ENCODE measurements at places on chromosomes 5 and 9.

DNA sequence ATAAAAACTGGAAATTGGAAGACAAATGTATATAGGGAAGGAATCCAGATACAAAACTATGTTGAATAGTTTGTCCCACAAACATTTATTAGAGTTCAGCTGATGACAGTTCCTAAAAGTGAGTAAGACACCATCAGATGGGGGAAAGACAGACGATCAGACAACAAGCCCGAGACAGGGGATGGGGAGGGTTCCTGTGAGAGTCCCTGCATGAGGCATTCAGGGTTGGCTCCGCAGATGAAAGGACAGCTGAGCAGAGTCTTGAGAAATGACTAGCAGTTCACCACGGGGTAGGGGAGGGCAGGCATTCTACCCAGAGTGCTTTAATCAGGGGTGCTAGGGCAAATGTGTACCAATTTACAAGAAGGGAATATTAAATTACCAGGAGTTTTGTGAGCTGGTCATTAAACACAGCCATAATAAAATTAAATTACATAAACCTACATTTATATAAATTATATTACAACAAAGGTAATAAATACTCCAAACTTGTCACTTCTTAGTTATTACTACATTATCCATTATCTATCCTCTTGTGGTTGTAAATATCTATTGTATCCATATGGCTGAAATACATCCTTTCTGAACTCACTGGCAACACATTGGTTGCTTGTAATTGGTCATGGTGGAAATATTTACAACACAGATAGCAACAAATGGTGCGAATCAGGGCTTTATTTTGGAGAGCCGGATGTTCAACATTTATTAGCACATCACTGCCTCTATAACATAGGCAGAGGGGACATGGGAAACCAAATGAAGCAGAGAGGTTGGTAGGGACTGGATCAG, 27.8 kb downstream of the TNFSF15 start:
- DNase-seq: no peak

DNA sequence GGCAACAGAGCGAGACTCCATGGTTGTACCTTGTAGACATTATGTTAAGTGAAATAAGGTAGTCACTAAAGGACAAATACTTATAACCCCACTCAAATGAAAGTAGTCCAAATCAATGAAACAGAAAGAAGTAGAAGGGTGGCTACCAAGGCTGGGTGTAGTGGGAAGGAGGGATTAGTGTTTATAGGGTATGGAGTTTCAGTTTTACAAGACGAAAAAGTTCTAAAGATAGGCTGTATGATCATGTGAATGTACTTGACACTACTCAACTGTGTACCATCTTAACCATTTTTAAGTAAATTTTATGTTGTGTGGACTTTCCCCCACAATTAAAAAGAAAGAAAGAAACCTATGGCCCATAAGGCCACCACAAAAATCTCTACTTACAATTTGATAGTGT, 32.2 kb downstream of the ALDH7A1 start:
- DNase-seq: no peak

GRCh38 chr9:36093384-36093783, 43.1 kb upstream of the GLIPR2 start:
- DNase-seq: no peak

- DNase-seq: no peak
These were observed 27.7 kb downstream of the NR2F1 start for GRCh38 chr5:93610581-93611272.

GRCh38 chr9:127686461-127687393, 20.1 kb upstream of the CFAP157 start:
- DNase-seq: no peak

DNA sequence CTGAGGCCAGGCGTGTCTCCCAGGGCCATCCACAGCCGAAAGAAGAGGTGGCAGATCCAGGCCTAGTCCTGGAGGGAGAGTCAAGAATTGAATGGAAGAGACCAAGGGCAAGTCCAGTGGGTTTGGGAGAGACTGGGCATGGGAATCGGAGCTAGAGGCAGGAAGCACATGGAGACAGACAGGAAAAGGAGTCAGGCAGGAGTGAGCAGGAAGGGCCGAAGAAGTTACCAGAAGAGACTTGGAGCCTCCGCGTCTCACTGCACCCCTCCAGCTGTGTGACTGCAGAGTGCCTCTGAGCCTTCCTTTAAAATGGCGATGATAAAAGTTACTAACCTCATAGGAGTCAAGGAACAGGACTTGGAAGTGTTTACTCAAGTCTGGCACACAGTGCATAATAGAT, 64.4 kb upstream of the ANGPTL2 start:
- no peak for DNase-seq

- DNase-seq: no peak
These were observed 30.2 kb downstream of the MLANA start for GRCh38 chr9:5920860-5921328.

GRCh38 chr9:72564479-72565281, 43.3 kb downstream of the TMC1 start:
- no peak for DNase-seq

GRCh38 chr5:178107756-178108310, 5.5 kb upstream of the N4BP3 start:
- DNase-seq: no peak

DNA sequence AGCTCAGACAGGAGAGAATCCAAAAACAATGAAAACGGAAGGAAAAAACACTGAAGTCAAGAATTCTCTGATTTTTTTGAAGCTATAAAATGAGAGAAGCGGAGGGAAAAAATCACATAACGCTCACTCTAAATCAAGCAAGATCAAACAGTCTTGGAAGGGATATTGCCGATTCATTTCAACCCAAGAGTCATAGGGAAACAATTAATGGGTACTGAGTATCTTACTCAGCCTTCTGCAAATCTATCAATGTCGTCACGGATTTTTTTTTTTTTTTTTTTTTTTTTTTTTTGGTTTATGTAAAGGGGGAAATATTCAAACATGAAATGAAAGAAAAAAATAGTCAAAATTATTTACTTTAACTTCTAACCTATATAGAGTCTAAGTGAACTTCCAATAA, 9.5 kb downstream of the MEF2C start:
- no peak for DNase-seq

DNA sequence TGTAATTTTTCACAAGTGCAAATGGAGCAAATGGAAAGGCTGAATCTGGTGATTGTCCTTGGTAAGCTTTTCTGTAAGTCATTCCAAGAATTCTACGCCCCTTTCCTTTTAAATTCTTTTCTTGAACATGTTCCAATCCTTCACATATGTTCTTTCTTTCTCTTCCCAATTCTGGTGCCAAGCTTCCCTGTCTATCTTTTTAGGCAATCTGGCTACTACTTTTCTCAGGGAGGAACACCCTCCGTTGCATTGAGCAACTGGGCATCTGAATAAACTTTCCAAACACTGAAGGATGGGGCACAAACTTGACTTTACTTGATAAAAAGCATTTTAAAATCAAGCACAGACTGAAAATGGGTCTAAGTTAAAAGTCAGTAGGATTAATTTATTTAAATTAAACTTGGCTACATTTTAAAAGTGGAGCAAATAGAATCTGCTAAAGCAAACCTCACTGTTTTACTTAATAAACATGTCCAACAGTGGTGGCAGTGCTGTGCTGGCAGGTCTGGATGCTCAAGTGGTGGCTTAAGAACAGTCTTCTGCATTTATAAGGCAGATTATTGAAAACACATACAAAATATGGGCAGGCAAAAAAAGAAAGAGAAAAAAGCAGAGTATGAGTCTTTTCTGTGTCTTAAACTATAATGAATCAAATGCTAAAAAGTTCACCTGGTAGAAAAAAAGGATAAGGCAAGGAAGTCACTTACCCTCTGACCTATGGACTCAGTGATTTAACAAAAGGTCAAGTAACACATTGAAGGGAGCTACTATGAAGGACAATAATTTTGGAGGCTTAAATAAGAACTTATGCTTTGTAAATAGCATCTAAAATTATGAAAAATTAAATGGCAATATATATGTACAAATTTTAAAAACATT, 5.4 kb downstream of the ELL2 start:
- no peak for DNase-seq

- no peak for DNase-seq
These were observed 1.5 kb upstream of the GPR21 start for GRCh38 chr9:123031963-123032362.

DNA sequence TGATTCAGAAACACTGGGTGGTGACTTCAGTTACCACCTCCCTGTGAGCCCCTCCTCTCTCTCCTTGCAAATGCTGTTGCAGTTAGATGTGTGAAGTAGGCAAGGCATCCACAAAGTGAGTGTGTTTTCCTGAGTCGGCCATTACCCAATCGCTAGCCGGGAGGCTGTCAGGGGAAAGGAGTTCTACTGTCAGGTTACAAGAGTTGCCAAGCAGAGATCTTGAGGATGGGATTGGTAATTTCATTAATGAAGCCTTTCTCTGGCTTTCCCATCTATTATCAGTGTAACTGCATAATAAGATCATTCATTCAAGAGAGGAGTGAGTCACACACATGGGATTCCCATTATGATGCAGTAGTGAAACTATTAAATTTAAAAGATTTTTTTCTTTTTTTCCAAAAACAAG, 106.9 kb downstream of the GLDC start:
- DNase-seq: no peak

GRCh38 chr9:97363661-97364299, 48.1 kb upstream of the TDRD7 start:
- no peak for DNase-seq

GRCh38 chr5:113166261-113166660, 189.7 kb downstream of the DCP2 start:
- no peak for DNase-seq

DNA sequence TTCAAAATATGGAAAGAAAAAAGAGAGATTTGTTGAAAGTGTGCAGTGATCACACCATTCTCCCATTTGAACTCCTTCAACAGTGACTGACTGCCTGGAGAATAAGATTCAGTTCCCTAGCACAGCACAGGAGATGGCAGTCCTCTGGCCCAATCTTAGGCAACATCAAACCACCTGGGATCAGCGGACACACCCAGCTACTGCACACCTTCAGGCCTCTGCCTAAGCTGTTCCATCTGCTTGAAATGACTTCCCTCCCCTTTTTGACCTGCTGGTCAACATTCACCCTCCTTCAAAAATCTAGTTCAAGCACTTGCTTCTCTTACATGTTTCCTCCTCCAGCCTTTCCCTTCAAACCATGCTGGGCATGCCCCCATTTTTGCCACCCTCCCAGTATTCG, 4.5 kb downstream of the MAPK9 start:
- DNase-seq: no peak

DNA sequence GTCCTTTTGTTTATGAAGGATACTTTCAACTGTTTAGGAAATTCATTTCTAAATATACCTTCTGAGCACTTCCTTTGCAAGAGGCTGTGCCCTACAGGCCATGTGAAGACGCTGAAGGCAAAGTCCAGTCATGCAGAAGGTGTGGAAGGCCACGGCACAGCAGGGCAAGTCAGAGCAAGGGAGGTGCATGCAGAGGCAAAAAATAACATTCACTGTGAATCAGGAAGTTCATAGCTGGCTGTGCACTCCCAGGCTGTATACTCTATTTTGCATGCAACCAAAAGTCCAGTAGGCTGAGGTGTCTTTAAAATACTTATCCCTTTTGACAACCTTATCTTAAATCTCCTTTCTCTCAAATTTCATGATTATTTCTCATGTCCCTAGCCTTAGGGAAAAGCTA, 50.3 kb downstream of the GNAQ start:
- no peak for DNase-seq

GRCh38 chr9:127049044-127049443, 73.4 kb downstream of the ANGPTL2 start:
- no peak for DNase-seq

GRCh38 chr5:153399595-153399994, 90.9 kb upstream of the GRIA1 start:
- DNase-seq: no peak

GRCh38 chr9:104494808-104495207, 9.3 kb upstream of the OR13F1 start:
- no peak for DNase-seq

All from activated naive CD8-positive, alpha-beta T cell treated with anti-CD3 and anti-CD28 coated beads, Interleukin-2, amount 50 U/mL, for 16 hours (primary cell).